Effector CD4-positive, alpha-beta T cell (primary cell): ENCODE measurements at places on chromosomes 3 and 15.

DNA sequence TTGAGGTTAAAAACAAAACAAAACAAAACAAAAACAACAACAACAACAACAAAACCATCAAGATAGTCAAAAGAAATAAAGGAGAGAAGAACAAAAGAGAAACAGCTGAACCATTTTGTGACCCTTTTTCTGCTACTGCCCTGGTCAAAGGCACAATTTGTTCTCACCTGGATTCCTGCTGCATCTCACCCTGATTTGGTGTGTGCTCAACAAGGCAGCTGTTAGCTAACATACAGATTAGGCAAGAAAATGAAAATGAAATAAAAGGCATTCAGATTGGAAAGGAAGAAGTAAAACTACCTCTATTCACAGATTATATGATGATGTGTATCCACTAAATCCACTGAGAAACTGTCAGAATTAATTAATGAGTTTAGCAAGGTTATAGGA, 28.7 kb upstream of the XIRP1 start:
- no peak for DNase-seq

GRCh38 chr15:64969401-64969800, 20.3 kb downstream of the SPG21 start:
- DNase-seq: no peak

GRCh38 chr3:146227486-146227885, 23.4 kb downstream of the PLSCR4 start:
- DNase-seq: no peak

- no peak for DNase-seq
Measured at GRCh38 chr3:99602183-99602582, 36.2 kb upstream of the COL8A1 start.

GRCh38 chr3:33749546-33750210, 31.6 kb upstream of the CLASP2 start:
- no peak for DNase-seq

DNA sequence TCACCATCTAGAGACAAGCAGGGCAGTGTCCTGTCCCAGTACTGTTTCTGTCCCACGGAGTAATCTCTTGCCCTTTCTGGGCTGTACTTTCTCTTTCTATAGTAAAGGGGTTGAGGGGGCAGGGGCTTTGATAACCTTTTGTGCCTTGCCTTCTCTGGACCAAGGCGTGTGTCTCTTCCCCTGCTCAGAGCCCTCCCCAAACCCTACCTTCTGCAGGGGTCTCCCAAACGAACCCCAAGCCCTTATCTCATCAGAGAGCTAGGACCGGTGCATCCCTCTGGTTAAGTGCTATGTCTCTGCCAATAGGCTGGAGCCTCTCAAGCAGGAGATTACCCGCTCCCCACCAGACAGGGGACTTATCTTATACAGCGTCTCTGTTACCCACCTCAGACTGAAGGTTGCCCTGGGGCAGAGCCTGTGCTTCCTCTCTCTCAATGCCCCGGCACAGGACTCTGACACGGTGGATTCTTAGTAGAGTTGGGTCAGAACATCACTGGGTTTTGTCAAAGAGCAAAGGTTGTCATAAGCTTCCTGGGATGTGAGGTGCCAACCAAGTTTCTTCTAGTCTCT, 2.9 kb downstream of the PLEKHO2 start:
- no peak for DNase-seq

- no peak for DNase-seq
Measured at GRCh38 chr15:47360305-47360704, 357.0 kb upstream of the SEMA6D start.

GRCh38 chr15:99951511-99951910, 218.3 kb upstream of the LYSMD4 start:
- no peak for DNase-seq

- no peak for DNase-seq
Measured at GRCh38 chr3:39292961-39293360, 13.1 kb upstream of the CX3CR1 start.

DNA sequence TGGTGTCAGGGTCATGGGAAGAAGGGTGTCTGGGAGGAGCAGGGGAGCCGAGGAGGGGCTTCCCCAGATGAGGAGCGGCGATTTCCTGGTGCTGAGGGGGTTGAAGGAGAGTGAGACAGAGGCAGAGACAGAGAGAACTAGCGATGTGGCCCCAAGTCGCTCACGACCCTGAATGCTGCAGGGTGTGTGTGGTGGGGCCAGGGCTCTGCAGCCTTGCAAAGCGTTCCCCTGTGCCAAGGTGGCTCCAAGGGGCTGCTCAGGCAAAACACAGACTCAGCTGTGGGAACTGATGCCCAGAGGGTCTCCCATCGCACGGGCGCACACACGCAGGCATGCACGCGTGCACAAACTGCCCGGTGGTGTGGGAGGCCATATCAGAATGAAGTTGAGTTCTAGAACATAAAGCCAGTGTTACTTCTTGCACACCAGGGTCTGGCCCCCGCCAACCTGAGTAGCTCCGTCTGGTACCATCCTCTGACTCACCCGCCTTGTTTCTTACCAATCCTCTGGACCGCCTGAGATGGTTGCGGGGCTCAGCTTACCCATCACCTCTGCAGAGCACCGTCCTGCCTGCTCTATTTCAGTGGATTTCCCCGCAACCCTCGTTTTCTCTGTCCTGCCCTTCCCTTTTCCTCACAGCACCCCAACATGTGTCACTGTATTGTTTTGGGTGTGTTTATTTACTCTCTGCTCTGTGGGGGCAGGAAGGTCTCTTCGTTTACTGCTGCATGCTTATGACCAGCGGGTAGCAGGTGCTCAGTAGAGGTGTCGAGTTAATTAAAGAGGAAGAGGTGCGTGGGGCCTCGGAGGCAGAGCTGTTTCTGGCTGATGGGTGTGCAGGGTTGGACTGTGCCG, 4.5 kb downstream of the MELTF start:
- DNase-seq: no peak

GRCh38 chr15:36737430-36737891, 158.0 kb downstream of the CDIN1 start:
- DNase-seq: no peak

GRCh38 chr15:82186719-82187406, 75.7 kb downstream of the EFL1 start:
- no peak for DNase-seq

- no peak for DNase-seq
Measured at GRCh38 chr3:32347343-32348125, 44.1 kb upstream of the CMTM7 start.

DNA sequence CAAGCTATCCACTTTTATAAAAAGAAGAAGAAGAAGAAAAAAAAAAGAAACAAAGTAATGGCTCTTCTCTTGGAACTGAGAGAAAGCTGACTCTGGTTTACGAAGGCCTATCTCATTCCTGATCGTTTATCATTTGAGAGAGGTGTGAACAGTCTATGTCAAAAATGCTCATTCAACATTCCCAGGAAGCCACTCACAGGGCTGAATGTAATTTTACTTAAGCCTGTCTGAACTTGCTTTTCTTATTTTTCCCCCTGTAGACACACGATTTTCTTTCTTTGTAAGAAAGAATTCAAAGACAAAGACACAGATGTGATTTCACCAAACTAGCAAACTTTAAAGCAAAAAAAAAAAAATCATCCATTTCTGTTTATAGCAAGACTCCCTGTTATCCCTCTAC, 805.8 kb downstream of the FHIT start:
- DNase-seq: no peak

DNA sequence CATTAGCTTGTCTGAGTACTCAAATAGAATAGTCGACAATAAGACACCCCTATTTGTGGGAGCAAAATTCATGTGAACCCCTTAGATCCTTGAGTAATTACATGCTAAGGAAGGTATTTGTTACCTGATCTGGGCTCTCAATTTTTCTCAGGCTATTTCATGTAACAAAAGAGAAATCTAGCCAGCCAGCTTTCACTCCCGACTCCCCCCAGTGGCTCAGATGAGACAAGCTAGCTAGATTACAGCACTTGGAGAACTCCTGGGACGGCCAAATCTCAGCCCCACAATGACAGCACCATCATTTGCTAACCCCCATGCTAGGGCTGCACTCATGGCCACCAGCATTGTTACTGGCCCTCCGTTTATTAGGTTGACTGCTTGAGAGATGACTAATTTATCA, 41.3 kb downstream of the GLDN start:
- DNase-seq: no peak

DNA sequence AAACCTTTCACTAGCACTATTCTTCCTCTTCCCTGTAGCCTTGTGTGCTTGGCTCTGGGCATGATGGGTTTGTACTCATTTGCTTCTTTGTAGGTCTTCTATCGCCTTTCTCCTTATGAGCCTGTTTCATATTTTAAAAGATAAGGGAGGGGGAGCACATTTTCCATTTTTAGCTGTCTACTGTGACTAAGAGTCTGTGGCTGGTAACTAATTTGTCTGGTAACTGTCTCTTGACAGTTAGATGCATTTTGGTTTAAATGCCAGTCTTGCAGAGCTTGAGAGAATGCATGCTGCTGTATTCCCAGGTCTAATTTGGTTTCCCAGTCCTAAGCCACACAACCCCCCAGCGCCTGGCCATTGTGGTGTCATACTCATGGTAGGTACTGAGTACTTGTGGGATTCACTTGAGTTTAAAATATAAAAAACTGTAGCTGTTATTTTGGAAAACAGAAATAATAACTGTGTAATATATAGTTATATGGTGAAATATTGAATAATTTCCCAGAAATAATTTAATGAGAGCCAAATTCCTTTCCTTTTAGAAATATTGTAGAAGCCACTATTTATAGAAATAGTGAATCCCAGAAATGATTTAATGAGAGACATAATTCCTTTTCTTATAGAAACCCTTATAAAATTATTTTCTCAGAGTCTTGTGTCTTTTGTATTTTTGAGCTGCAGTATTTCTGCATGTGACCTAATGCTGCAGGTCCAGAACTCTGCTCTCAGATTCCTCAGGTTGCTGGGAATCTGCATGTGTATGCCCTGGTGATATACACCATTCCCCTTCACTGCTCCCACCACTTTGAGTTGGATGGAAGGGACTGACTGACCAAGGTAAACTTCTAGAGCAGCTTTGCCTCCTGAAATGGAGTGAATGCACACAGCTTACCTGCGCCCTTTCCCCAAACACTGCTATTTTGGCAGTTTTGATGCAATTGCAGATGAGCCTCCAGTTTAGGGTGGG, 13.9 kb upstream of the GPR171 start:
- DNase-seq: no peak

DNA sequence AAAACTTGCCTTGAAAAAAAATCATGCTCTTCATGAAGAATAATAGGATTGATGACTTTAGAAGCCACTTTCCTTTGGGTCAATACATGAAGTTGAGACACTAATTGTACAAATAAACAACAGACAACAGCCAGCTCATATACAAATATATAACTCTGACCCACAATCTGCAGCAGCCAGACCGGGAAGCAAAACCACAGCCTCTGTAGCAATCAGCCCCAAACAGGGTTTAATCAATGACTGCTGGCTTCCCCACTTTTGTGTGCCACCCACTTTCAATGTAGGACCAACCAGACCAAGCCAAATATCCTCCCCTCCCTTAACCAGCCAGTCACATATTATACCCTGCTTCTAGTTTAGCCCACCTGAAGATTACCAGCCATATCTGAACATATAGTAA, 39.0 kb downstream of the IFT57 start:
- DNase-seq: no peak

DNA sequence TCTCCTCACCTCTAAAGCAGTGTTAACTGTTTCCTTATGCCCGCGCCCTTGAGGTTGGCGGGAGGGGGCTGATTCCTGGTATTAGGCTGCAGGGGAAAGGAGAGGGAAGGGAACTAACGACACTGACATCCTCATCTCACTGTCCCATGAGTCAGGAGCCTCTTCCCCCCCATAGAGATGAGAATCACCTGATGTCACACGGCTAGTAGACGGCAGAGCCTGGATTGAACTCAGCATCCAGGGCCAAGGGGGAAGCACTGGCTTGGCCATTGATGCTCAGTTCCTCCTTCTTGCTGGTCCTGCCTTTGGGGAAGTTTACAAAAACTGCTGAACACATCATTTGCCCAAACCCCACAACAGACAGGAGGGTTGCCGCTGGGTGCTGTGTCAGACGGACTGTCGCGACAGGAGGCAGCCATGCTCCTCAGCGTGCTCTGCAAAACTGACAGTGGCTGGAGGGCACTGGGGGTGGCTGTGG, 38.5 kb downstream of the IDH2 start:
- no peak for DNase-seq

- no peak for DNase-seq
Measured at GRCh38 chr15:33908406-33908805, 59.9 kb upstream of the CHRM5 start.

- no peak for DNase-seq
Measured at GRCh38 chr3:15318661-15319060, 13.7 kb downstream of the SH3BP5 start.

- no peak for DNase-seq
Measured at GRCh38 chr15:84865074-84865569, 19.3 kb upstream of the SLC28A1 start.

DNA sequence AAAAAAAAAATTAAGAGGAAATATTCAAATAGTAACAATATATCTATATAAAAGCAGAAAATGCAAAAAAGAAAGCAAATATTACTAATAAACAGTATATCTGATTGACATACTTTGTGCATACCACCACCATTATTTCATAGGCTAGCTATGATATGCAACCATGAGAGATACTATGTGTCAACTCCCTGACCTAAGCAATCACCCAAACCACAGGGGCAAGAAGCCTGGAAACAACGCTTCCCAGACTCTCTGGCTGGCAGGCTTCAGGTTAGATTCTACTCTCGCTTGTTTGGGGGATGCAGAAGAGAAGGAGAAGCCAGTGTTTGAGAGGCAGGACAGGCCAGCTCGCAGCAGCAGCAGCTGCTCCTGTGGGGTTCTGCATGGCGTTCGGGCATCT, 169.3 kb upstream of the TPM1 start:
- no peak for DNase-seq

GRCh38 chr15:46275701-46276100, 640.9 kb downstream of the SQOR start:
- DNase-seq: no peak

DNA sequence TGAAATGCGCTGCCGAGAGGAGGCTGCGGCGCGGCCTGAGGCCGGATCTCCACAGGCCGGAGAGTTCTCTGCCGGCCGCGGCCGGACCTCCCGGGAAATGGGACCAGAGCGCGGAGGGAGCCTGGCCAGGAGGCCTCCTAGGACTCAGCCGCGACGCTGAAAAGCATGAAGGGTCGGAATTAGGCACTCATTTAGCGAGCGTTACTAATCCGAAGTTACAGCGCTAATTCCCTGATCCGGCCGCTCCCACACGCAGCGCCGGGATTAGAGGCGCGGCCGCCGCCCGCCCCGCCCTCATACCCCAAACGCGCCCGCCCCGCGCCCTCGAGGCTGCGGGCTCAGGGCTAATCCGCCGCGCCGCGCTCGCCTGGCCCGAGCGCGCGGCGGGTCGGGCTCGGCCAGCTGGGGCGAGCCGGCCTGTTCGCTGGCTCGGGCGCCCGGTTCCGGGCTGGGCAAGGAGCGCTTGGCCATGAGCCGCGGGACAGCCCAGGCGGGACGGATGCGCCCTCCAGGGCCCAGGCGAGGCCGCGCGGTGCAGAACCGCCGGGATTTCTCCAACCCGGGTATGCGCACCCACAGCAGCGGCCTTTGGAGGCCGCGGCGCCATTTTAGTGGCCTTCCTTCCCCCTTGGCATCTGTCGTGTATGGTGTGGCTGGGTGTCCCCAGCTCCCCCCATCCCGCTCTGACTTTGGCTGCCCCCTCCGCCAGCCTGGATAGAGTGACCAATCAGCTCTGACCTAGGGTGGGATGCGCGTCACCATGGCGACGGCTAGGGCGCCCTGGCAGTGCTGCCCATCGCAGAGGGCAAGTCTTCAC, 36.8 kb upstream of the POLG start:
- DNase-seq: no peak
